ENCODE measurements at places on chromosomes 13 and 19.

DNA sequence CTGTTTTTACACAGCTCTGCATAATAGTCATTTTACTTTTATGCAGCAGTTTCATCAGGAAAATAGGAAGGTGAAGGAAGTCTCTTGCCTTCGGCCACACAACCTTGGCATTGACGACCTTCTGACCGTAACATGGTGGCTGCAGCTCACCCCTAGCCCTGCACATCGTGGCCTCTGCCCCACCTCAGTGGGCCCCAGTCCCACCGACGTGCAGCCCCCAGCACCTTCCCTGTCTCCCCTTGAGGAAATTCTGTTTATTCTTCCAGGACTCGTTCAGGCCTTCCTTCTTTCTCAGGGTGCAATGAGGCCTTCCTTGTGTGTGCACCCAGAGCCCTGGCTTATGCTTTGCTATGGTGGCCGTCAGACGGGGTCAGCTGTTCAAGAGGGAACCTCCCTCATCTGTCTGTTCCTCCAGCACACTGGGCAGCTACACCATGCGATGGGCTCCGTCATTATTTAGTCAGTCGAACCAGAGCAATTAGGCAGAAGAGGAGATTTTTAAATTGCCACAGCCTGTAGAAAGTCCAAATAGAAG is 33.3 kb downstream of the TMEM255B start:
- DNase-seq: no peak

DNA sequence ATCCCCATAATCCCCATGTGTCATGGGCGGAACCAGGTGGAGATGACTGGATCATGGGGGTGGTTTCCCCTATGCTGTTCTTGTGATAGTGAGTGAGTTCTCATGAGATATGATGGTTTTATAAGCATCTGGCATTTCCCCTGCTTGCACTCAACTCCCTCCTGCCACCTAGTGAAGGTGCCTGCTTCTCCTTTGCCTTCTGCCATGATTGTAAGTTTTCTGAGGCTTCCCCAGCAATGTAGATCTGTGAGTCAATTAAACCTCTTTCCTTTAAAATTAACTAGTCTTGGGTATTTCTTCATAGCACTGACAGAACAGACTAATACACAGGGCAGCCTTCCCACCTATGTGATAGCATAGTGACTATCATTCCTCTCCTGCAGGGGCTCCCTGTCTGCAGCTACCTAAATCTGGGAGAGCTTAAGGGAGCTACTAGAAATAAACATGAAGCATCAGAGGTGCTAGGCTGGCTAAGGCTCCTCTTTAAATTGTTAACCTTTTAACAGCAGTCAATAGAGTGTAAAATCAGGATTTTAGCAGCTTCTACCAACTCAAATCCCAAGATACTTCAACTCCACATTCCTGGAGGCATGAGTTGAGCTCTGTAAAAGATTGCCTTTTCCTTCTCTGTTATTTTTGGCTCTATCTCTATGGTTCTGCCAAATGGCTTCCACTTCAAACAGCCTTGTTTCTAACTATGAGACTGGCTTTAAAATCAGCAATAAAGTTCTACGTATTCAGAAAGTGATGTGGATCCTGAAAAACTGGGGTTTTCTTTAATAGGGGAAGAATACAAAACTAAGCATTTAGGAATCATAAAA is 112.3 kb downstream of the VWA8 start:
- DNase-seq: no peak

- DNase-seq: no peak
These were observed 13.3 kb downstream of the PALM3 start for GRCh38 chr19:14048443-14049153.

DNA sequence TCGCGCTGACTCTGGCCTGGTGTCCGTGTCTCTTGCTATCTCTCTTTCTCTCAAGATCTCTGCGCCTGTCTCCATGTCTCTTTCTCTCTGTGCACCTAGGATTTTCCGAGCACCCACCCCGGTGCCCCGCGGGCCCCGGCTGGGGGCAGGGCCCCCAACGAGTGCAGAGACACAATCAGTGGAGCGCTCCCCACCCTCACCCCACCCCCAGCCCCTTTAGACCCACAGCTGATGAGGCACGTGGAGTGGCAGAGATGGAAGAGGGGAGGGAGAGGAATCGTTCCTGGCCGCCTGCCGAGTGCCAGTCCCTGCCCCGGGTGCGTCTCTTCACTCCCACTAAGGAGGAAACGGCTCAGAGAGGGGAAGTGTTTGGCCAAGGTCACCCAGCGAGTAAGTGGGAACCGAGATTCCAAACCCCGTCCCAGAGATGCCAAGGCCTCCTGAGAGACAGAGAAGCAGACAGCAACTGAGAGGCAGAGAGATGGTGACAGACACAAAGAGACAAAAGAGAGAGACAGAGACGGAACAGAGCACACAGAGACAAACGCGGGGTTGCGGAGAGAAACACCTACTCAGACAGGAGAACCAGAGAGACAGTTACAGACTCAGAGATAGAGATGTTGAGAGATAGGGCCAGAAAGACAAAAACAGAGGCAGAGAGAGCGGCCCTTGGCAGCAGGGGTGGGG is 626 bp upstream of the BCL3 start:
- DNase-seq: no peak

DNA sequence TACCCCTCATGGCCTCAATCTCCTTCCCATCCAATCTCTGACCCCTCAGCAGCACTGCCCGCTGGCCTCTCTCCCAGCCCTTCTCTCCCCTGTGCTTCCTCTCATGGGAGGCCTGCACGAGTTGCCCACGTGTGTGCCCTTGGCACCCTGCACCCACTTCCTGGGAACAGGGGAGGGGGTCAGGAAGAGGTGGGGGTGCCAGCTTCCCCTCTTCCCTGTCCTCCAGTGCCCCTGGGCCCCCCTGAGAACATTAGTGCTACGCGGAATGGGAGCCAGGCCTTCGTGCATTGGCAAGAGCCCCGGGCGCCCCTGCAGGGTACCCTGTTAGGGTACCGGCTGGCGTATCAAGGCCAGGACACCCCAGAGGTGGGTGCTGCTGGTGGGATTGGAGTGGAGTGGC is 19.2 kb downstream of the AXL start:
- DNase-seq: no peak
